ENCODE measurements at places on chromosomes 6 and 20.

DNA sequence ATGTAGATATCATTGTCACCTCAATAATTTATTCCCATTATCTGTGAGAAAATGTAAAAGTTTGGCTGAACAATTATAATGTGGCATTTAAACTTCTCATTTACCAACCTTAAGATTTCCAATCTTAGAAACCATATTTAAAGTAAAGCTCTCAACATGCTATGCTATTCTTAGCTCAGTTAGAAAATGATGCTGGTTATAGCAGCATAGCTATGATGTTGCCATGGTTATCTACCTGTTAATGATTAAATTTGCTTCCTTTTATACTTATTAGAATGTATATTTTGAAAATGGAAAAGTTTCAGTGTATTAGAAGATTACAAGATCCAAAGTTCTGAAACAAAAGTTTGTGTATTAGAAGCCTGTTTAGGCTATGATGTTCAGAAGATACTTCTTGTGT, 110.1 kb downstream of the GPR63 start:
- no peak for DNase-seq

GRCh38 chr6:35038076-35038475, 103.1 kb downstream of the TCP11 start:
- no peak for DNase-seq

- no peak for DNase-seq
Observed at GRCh38 chr6:90716376-90716775, 129.5 kb upstream of the MAP3K7 start.

- DNase-seq = peak; percentile 81
Observed at GRCh38 chr6:69866770-69867638, 648 bp downstream of the COL19A1 start.

DNA sequence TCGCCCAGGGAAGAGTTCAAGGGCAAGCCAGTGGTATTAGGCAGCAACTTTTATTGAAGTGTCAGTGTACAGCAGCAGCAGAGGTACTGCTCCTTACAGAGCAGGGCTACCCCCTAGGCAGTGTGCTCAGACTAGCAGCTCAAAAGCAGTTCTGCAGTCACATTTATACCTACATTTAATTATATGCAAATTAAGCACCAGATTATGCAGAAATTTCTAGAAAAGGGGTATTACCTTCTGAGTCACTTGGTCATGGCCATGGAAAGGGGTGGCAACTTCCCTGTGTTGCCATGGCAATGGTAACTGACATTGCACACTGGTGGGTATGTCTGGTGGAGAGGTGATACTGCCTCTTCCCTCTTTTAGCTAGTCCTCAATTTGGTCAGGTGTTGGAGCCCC, 2.1 kb upstream of the ZKSCAN4 start:
- no peak for DNase-seq

GRCh38 chr6:36968266-36968977, 13.9 kb downstream of the PI16 start:
- DNase-seq = peak; percentile 50

GRCh38 chr20:41938353-41938752, 320.2 kb upstream of the CHD6 start:
- DNase-seq = no peak

DNA sequence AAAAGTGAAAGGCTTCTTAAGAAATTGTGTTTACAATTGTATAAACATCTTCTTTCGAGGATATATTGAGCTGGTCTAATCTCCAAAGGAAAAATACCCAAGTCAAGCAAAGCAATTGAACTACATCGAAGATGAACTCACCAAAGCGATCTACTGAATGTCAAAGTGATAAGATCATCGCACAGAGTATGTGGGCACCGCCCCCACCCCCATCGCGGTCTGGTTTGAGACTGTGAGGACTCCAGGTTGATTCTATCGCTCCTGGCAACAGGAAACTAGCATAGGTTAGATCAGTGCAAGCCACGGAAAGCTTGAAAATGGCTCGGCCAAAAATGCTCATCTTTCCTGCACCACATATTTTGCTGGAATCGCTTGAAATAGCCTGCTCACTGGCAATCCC, 133.2 kb upstream of the RPS6KA2 start:
- DNase-seq = no peak

- no peak for DNase-seq
Observed at GRCh38 chr20:40639676-40640355, 49.2 kb downstream of the MAFB start.

DNA sequence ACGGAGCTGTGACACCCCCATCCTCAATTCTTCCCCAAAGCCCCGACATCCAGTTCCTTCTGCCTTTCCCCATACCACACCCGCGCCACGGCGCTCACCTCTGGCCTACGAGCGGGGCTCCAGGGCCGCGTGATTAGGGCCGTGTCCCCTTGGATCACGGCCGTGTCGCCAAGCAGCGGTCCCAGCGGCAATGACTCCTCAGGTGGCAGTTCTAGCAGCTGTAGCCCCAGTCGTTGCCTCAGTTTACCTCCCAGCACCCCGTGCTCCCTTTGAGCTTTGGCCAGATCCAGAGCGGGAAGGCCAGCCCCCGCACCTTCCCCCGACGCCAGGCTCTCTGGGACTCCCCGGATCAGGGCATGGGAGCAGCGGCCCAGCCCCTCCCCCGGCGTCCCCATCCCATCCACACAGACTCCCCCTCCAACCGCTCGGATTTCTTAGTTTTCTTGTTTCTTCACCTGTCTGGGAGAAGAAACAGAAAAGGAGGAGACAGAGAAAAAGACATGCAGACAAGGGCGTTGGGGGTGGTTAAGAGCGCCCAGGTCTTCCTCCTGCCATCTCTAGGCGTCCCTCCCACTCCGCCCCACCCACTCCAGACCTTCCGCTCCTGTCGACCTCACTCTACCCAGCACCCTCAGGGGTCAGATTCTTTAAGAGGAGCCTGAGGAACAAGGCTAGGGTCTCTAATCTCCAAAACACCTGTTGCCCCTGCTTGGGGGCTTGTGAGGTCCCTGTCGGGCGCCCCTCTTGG, at the start of gene DDAH2:
DDAH2 (minus strand) TSS at position 533 of the 748 bp plus-strand sequence; CDS start at position 395, 138 bp downstream.
- no peak for DNase-seq

- DNase-seq = no peak
Observed at GRCh38 chr20:4406627-4407026, 315.1 kb upstream of the PRND start.

DNA sequence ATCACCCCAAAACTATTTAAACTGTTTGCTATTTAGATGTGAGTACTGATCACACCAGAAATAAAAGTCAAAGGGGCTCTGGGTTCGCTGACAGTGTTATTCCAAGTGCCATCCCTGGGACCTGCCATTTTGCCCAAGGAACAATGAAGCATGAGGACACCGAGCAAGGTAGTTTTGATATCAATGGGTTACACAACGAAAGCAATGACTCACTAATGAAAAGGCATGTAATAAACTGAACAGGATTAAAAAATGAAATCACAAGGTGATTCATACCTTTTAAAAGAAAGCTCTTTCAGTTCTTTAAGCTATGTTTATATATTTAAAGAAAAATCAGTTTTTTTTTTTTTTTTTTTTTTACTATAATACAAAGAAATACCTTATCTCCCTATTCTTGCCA, 102.0 kb downstream of the HS3ST5 start:
- DNase-seq = no peak

GRCh38 chr6:144613859-144614258, 328.7 kb downstream of the UTRN start:
- DNase-seq = no peak

GRCh38 chr6:149129371-149130077, 188.0 kb upstream of the TAB2 start:
- no peak for DNase-seq

- no peak for DNase-seq
Observed at GRCh38 chr20:46423882-46424482, 17.6 kb upstream of the ELMO2 start.

GRCh38 chr6:53906103-53906502, 111.3 kb downstream of the LRRC1 start:
- DNase-seq = no peak

DNA sequence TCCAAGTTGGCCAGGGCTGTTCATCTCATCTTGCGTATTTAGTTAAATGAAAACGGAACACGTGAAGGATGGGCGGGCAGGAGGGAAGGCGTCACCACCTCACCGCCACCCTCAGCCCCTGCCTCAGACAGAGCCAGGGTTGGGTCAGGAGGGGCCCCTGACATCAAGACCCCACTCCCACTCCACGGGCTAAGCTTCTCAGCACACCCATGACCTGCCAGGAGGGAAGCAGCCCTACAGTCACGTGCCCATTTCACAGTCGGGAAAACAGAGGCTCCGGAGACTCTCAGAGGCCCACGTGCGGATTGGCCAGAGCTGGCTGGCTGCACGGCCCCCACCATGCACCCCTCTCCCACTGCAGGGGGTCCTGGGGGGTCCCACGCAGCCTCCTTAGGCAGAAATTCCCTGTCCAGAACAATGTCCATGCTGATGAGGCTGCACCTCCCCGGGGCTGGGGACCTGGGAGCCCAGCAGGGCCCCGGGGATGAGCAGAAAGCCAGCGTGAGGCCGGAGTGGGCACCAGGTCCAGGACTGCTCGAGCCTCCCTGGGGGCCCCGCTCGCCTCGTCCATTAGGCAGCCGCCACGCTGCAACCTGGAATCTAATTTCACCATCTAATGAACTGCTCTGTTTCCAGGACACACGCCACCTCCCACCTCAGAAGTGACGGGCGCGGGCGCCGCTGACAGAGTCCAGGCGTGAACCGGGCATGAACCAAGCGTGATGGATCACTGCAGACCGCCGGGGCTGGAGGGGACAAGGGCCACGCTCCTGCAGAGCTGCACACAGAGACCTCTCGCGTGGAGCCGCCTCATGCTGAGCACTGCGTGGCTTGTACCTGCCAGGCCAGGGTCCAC, 15.8 kb downstream of the KCNQ2 start:
- no peak for DNase-seq

DNA sequence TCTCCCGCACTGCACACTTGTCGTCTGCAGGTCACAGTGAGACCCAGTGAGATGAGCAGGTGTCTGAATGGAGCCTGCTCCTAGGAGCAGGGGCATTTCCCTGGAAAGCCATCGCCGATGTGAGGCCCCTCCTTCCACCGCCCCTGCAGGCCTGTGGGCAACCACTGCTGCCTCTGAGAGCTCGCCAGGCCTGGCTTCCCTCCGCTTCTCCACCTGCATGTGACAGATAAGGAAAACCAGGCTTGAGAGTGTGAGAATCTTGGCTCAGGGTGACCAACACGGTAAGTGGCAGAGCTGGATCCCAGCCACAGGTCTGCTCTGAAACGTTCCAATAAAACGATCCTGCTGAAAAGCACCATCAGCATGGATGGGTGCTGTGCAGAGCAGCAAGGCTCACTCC, 332.8 kb downstream of the CDH4 start:
- no peak for DNase-seq

GRCh38 chr6:71012866-71013469, 56.1 kb upstream of the B3GAT2 start:
- peak; percentile 59 for DNase-seq

- peak; percentile 65 for DNase-seq
Observed at GRCh38 chr20:32798046-32798981, 21.4 kb upstream of the MAPRE1 start.

- DNase-seq = no peak
Observed at GRCh38 chr6:93398723-93399122, 20.6 kb downstream of the EPHA7 start.

GRCh38 chr6:155638200-155638599, 182.6 kb upstream of the NOX3 start:
- no peak for DNase-seq

GRCh38 chr6:163457637-163458561, 43.4 kb downstream of the QKI start:
- no peak for DNase-seq

- peak; percentile 37 for DNase-seq
Observed at GRCh38 chr6:57021086-57021720, 25.3 kb upstream of the KIAA1586 start.

DNA sequence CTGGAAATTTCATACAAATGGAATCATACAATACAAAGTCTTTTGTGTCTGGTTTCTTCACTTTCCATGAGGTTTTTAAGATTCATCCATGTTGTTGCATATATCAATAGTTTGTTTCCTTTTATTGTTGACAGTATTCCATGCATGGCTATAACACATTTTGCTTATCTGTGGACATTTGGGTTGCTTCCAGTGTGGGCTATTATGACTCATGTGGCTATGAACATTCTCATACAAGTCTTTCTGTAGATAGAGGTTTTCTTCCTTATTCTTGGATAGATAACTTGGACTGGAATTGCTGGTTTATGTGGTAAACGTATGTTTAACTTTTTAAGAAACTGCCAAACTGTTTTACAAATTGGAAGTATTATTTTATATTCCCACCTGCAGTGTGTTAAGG, 30.0 kb upstream of the KIF6 start:
- no peak for DNase-seq

DNA sequence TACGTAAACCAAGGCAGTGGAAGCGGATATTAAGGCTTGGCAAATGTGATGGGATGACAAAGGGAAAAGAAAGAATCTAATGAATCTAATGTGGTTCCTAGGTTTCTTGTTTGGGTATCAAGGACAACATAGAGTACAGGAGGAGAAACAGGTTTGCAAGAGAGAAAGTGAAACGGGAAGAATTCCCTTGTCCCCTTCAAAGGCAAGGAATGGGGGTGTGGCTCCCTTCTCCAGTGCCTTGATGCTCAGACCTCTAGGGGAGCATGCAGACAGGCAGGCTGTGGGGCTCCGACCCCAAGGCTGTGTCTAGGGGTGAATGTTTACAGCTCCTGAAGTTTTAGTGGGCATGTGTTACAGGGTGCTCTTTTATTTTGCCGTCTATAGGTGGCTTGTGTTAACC, 317.5 kb upstream of the HSF2 start:
- DNase-seq = no peak

GRCh38 chr20:24628985-24629384, 159.6 kb downstream of the SYNDIG1 start:
- no peak for DNase-seq

DNA sequence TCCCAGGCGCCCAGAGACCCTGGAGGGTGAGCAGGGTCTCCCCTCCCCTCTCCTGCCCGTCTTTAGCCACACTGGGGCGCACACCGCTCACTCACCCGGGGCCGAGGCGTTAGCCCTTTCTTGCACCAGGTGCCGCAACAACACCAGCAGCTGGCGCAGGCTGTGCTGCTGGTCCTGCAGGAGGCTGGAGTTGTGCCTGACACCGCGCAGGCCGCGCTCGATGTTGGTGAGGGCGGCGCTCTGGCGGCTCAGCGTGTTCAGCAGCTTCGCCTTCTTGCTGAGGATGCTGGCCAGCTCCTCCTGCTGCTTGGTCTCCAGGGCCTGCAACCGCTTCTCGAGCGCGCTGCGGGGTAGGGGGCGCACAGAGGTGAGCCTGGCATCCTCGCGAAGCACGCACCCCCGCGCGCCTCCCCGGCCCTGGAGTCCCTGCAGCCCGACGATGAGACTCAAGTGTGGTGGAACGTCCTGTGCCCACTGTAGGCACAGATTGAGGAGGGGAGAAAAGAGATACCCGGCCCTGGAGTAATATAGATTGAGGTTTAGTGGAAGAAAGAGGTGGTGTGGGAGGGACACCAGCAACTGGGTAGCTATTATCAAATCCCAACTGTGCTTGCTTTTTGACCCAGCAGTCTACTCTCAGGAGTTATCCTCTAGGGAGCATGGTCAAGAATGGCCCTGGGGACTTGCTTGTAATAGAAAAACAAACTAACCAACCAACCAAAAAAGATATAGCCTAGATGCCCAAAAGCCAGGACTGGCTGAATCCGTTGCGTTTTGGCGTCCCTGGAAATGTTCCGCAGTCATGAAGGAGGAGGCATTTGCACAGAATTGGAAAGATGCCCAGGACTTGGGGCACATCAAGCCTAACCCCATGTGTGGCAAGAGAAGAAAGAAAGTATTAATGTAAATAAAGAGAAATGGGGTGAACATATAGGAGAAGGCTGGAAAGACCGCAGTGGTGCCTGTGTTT, 30.9 kb downstream of the ANGPT4 start:
- DNase-seq = no peak
